ENCODE measurements at places on chromosomes 7 and 10.

DNA sequence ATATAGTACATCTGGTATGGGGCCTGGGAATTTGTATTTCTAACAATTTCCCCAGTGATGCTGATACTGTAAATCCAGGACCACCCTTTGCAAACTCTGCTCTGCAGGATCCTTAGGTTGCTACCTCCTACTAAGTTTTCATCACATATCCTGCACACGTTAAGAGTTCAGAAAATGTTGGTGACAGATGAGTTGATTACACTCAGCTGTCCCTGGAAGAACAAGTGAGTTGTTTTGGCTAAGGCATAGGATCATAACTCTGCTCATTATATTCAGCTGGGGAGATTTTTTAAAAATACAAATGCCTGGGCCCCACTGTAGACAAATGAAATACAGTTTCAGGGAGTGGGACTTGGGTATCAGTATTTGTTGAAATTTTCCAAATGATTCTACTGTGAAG, 274.6 kb upstream of the HABP2 start:
- DNase-seq, result no peak

GRCh38 chr7:79063019-79063698, 390.3 kb downstream of the MAGI2 start:
- DNase-seq, result no peak

DNA sequence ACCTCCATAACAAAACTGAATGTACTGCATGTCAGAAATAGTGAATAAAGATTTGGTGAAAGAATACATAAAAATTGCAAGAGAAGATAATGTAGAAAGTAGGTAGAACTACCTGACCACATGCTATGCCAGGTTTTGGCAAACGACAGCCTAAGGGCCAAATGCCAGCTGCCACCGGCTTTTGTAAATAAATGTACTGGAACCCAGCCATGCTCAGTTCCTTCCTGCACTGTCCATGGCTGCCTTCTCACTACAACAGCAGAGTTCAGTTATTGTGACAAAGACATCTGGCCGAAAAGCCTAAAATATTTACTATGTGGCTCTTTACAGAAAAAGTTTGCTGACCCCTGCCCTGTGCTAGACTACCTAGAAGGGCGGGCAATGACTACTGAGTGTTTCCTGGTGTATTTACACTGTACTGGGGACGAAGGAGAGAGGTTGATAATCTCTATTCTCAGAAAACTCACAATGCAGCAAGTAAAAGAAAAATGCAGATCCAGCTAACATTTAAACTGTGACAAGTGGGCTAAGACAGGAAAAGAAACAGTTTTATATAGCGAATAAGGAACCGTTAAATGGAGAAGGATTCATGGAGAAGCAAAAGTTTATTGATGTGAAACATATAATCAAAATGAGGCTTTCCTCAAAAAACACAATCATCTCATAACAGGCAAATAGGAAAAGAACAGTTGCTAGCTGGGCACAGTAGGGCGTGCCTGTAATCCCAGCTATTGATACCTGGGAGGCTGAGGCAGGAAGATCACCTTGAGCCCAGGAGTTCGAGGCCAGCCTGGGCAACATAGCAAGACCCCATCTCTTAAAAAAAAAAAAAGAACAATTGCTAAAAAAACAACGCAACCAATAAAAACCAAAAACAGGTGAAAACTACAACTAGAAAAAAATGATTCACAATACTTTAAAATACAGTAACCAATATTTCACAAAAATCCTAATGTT, 13.7 kb downstream of the KIN start:
- no peak for DNase-seq

DNA sequence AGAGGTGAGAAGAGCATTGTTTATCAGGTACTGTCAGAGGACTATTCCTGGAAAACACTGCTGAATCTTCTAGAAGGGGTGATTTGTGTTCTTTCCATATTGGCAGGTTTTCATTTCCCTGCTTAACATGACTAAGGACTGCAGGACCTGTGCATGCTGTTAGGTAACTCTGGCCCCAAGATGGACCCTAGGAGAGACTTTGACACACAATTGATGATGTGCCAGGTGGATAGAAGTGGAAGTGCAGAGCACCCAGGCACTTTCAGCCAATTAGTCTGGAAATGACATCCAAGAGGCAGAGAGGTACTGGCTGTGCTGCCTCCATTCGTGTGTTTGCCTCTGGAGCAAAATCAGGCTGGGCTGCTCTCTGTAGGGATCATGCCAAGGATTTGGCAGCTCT, 496.3 kb upstream of the GALNT17 start:
- no peak for DNase-seq

DNA sequence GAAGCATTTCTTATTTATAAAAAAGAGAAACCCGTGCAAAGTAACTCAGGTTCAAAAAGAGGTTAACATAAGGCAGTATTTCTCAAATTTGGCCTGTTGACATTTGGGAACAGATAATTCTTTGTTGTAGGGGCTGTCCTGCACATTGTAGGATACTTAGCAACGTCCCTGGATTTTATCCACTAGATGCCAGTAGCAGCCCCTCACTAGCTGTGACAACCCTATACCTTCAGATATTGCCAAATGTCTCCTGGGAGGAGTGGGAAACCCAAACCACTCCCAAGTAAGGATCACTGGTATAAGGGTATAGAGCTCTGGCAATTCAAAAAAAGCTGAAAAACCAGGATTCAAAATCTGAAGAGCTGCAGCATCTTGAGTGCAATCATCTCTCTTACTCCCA, 202.3 kb upstream of the PRKCQ start:
- no peak for DNase-seq

GRCh38 chr10:78931321-78932053, 137.3 kb upstream of the ZMIZ1 start:
- DNase-seq, result peak; percentile 96

DNA sequence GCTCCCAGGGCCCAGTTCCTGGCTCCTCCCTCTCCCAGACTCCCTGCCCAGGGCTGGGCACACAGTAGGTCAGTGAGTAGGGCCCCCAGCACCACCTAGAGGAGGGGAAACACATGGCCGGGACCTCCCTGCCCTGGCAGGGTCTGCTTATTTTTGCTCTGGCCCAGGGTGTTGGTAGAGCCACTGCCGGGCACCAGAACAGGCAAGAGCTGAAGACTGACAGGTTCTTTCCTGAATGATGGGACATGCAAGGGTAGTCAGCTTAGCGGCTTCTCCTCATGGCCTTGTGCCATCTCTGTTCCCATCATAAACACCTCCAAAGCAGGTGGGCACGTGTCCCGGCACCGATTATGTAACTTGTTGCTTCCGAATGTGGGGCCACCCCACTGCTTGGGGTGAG, 86.5 kb downstream of the NEURL1 start:
- DNase-seq, result no peak

DNA sequence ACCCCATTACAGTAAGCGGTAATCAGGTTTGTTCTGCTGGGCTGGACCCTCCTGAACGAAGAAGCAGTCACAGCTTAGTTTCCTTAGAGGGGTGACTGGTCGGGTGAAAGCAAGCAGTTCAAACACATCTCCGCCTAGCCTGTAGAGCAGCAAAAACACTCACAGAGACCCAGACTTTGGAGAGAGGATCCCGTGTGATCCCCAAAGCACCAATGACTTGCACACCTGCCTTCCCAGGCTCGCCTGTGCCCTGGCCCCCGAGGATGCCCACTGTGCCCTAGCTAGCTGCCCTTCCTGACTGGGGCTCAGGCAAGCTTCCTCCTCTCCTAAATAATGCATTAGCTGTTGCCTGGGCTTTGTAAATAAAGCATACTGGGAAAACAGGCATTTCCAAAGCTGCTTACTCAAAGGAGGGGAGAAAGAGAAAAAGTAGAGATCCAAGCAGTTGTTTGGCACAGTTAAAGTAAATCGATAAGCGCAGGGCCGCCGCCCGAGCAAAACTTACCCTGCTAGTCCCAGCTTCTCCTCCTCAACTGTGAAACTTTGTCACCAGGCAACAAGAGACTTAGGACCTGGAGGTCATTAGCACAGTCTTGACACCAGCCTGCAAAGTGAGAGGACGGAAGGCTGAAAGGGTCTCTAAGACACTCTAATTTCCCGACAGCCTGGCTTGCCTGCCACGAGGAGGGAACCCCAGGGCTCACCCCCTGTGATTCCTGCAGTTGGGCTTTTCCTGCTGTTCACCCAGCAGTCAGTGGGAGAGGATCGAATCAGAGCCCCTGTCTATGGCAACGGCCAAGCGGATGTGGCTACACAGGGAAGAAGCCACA, 4.8 kb downstream of the LRRC18 start:
- DNase-seq, result peak; percentile 12

DNA sequence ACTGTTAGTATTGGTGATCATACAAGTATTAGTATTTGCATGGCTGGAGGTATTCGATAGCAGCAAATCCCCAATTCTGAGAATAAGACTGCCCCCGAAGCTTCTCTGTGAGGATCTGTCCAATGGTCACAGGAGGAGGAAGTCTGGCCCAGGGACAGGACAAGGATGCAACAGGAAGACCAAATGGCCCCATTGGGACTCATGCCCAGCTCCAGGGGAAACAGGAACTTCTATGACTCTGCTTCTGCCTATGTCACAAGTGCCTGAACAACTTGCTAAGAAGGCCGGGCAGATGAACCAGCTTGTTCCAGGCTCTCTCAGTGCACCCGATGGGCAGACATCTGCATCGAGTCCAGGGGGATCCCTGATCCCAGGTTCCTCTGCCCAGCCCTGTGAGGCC, 172.0 kb upstream of the GRB10 start:
- DNase-seq, result no peak

- DNase-seq, result peak; percentile 45
These were observed 22.1 kb downstream of the ARL5B start for GRCh38 chr10:18681366-18681765.
